ENCODE measurements at places on chromosomes 3 and 15.

DNA sequence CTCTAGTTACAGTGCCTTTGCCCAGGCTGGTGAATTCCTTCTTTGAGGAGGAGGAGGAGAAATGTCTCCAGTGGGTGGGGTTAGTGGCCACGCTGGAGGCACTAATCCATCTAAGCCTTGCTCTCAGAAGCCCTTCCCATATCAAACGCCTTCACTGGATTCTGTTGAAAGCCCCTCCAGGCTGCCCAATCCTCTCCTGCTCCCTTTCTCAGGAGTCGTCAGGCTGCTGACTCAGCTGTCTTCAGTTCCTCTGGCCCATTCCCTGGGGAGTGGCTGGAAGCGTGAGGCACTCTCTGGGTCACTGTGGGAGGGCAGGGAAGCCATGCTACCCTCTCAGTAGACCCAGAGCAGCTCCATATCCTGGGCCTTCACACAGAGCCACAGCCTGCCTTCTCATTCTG lies 2.7 kb downstream of the AP2M1 start:
- no peak for DNase-seq

GRCh38 chr3:143348486-143349327 lies 229.1 kb downstream of the CHST2 start:
- DNase-seq = no peak

GRCh38 chr3:115657168-115657567 lies 33.9 kb downstream of the GAP43 start:
- no peak for DNase-seq

- DNase-seq = peak; percentile 83
Observed at GRCh38 chr15:68875377-68876116, 54.8 kb upstream of the SPESP1 start.

DNA sequence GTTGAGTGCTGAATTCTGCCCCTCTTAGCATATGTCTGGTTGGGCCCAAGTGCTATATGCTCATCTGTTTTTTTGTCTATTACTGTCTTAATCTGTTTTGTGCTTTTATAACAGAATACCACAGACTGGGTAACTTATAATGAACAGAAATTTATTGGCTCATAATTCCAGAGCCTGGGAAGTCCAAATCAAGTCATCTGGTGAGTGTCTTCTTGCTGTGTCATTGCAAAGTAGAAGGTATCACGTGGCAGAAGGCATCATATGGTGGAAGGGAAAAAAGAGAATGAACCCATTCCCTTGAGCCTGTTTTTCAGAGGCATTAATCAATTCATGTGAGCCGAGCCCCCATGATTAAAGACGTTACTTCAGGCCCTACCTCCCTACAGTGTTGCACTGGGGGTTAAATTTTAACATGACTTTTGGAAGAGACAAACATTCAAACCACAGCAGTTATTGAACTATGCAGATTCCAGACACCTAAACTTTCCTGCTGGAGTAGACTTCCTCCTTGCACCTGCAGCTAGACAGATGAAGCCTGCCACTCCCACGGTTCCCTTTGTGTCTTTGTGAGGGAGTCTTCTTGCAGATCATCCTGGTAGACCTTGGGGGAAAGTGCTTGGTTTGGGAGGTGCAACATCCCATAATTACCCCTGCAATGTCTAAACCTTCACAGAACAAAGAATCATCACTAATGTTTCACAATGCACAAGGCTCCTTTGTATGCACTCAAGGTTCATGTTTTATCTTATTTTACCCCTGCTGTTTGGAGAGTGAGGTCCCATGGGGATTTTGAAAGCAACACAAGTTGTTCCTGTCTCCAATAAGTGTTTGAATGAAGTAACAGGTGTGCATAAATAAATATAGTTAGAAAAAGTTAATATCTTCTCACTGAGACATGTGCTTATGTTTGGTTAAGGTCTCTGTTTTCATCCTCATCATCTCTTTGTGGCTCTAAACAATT lies 64.7 kb upstream of the XCR1 start:
- DNase-seq = no peak

DNA sequence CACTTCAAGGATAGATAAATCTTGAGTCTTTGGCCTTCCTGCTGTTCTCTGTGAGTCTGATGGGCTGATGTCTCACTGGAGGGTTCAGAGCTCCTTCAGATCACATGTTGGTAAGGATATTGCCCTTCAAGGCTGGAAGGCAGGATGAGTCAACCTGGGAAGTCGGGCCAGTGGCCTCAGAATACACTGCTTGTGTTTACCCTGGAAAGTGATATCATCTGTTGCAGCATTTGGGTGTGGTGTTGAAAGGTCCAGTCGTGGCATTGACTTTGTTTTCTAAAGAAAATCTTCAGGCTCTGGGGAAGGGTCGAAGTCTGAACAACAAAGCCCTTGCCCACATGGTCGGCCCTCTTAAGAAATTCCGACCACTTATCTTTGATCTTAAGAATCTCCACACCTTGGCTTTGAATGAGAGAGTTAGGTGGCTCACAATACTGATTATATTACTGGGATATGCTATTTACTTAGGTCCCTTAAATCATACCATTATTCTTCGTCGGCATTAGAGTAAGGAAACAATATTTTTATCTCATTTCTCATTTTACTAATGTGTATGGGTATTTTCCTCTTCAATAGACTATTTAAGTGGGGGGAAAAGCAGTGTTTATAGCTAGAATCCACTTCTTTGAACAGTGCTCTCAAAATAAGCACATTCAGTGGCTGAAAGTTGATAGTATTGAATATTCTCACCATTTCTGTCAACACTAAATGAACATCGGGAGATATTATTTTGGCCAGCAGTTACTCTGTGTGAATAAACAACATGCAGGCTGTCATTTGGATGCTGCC lies 303.9 kb upstream of the RASGRP1 start:
- no peak for DNase-seq

GRCh38 chr15:101120987-101121386 lies 130.9 kb downstream of the CHSY1 start:
- no peak for DNase-seq

DNA sequence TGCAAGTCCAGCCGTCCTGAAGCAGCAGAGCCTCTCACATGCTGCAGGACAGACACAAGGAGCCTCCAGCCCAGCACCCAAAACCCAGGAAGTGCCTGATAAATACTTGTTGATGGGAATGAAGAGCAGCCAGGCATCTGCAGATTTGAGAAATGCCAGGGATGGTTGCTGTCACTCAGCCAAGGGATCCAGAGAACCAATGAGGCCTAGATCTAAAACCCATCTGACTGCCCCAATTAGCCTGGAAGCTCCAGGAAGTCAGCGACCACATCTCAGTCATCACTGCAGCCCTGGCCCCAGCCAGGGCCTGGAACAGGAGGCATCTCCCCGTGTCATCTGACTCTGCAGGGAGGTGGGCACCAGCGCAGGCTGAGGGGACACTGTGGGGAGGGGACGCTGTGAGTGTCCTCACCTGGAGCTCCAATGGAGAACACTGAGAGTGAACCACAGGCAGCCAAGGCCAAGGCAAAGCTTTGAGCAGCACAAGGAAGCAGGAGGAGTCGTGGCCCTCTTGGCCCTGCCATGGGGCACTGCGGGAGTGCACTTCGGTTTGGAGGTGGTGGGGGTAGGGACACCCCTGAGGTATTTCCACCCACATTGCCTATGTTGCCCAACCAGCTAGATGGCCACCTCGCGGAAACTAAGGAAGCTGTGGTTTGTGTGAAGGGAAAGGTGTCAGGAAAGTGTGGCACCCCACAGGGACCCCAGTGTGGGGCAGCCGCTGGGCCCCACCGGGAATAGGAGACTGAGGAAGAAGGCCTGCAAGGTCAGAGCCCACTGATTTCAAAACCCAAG lies 229.5 kb downstream of the VPS13C start:
- no peak for DNase-seq

DNA sequence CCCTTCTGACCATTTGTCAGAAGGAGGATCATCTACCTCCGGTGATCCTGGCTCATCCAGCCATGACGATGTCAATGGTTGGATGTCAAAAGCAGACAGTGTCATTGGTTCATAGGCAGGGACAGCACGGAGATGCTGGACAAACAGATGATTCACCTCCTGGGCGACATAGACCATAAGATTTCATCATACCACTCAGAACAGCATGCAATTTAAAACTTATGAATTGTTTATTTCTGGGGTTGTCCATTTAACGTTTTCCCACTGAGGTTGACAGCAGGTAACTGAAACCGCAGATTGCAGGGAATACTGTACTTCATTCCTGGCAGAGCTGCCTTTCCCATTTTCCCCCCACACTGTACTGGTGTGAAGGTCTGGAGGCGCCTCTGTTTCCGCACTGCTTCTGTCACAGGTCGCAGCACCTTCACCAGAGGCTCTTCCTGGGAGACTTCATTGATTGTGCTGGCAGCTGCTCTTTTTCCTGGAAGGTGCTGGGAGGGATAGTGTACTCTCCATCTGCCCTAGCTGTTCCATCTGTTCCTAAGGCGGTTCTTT lies 32.5 kb upstream of the TMOD3 start:
- no peak for DNase-seq

- DNase-seq = no peak
Observed at GRCh38 chr15:66838202-66838601, 136.2 kb downstream of the SMAD6 start.

DNA sequence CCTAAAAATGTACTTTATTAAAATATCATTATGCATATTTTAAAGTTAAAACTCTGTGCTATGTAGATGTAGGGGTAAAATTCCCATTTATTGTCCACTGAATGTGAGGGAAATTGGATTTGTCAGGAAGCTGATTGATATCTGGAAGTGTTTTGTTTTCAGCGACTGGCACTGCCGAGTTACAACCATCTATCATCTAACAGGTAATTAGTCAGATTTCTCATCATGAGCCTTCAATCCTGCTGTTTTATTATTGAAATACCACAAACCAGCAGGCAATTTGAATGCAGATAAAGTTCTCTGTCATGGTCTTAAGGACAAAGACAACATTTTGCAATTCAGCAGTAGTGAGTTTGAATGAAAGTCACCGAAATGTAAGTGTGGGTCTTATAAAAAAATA lies 40.5 kb downstream of the ZIC1 start:
- no peak for DNase-seq

- no peak for DNase-seq
Observed at GRCh38 chr3:12267376-12268030, 21.4 kb upstream of the PPARG start.

GRCh38 chr3:25287291-25287884 lies 140.7 kb upstream of the RARB start:
- DNase-seq = no peak

DNA sequence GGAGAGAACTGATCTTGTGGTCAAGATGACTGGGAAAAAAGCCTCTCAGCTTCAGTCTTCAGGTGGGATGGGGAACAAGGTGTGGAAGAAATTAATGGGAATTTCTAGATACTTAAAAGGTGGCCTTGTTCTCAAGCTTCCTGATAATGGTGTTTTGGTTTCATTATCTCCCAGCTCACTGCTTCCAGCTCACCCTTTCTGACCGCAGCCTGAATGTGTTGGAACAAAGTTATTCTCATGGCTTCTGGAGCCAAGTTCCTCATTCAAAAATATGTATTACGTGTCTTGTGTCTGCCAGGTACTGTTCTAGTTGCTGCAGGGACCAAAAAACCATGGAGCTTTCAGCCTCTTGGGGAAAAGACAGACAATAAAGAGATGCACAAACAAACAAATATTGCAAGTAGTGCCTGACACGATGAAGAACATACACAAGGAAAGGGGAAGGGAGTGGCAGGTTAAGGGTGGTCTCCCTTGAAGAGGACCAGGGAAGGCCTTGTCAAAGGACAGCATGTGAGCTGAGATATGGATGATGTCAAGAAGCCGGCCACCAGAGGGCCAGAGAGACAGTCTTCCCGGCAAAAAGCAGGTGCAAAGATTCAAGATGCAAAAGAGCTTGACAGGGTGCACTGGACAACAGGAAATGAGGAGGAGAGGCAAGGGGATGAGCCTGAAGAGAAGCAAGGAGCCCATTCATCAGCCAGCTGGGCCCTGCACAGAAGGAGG lies 35.5 kb downstream of the ARRDC4 start:
- DNase-seq = peak; percentile 22

DNA sequence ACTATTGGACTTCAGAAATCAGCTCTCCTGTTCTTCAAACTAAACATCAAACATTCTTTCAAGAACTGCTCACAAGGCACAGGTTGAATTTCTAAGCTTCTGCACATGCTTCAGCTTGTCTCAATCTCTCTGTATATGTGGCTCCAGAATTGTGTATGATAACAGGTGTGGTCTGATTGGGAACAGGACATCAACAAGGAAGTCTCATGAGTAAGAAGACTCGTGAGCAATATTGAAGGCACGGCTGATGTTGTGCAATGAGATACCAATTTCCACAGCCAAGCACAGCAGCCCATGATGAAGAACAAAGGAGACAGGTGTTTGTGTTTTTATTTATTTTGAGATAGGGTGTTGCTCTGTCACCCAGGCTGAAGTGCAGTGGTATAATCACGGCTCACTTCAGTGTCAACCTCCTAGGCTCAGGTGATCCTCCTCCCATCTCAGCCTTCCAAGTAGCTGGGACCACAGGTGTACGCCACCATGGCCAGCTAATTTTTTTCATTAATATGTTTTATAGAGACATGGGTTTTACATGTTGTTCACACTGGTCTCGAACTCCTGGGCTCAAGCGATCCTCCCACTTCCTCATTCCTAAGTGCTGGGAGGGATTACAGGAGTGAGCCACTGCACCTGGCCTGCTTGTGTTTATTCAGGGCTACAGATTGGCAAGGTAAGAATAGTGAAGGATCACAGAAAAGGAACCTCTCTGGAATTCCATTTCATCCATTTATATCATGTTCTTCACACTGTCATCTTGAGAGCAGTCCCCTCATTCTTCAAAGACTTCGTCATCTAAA lies 32.2 kb upstream of the ABHD17C start:
- DNase-seq = no peak

DNA sequence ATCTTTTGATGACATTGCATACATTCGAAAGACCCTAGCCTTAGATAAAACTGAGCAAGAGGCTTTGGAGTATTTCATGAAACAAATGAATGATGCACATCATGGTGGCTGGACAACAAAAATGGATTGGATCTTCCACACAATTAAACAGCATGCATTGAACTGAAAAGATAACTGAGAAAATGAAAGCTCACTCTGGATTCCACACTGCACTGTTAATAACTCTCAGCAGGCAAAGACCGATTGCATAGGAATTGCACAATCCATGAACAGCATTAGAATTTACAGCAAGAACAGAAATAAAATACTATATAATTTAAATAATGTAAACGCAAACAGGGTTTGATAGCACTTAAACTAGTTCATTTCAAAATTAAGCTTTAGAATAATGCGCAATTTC lies 16.7 kb downstream of the KCNMB3 start:
- no peak for DNase-seq

DNA sequence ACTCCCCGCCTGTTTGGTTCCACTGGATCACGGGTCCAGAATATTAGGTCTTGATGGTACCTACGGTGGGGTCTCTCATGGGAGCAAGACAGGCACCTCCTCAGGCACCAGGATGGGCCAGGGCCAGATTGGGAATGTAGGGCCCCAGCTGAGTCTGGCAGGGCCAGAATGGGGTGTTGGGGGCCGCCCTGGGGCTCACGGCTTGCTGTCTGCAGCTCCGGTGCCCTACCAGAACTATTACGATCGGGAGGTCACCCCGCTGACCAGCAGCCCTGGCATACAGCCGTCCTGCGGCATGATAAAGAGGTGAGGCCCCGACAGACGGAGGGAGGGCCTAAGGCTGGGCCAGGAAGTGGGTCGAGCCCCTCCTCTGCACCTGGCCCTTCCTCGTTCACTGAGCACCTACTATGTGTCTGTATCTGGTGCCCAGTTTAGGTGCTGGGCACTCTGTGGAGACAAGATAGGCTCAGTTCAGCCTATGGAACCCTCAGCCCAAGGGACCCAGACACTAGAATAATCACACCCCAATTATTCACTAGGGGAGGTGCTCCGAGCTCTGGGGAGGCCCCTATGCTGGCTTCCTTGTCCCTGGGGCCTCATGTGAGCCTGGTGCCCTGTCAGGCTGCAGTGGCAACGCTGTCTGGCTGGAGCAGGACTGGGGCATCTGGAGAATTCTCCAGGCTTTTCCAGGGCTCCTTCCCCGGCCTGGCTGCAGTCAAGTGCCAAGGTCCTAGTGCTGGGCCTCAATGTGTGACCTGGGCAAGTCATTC lies 37.9 kb downstream of the PSTPIP1 start:
- DNase-seq = no peak

Measured in left renal pelvis (tissue), 4 donors.